ENCODE measurements at places on chromosomes 3 and 15.

GRCh38 chr3:7754653-7755441 lies 746.8 kb upstream of the LMCD1 start:
- DNase-seq = no peak

- DNase-seq = no peak
Observed at GRCh38 chr3:185212559-185212958, 41.3 kb downstream of the EHHADH start.

- no peak for DNase-seq
Observed at GRCh38 chr3:142645236-142645793, 49.1 kb downstream of the PLS1 start.

- DNase-seq = no peak
Observed at GRCh38 chr15:33670567-33670966, 297.7 kb upstream of the CHRM5 start.

DNA sequence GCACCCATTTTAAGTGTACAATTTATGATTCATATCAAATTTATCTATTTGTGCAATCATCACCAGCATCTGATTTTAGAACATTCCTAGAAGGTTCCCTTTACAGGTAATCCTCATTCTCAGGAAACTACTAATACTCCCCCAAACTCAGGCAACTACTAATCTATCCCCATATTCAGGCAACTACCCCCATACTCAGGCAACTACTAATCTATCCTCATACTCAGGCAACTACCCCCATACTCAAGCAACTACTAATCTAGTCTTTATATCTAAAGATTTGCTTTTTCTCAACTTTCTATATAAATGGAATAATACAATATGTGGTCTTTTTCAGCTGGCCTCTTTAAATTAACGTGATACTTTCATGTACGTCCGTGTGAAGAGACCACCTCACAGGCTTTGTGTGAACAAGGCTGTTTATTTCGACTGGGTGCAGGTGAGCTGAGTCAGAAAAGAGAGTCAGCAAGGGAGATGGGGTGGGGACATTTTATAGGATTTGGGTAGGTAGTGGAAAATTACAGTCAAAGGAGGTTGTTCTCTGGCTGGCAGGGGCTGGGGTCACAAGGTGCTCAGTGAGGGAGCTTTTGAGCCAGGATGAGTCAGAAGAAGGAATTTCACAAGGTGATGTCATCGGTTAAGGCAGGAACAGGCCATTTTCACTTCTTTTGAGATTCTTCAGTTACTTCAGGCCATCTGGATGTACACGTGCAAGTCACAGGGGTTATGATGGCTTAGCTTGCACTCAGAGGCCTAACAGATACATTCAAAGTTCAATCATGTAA lies 1444.5 kb upstream of the CADM2 start:
- DNase-seq = no peak

- no peak for DNase-seq
Observed at GRCh38 chr15:36632226-36632625, 52.8 kb downstream of the CDIN1 start.

Data from left cardiac atrium (tissue), 4 donors.